ENCODE measurements at places on chromosomes 4 and X.

DNA sequence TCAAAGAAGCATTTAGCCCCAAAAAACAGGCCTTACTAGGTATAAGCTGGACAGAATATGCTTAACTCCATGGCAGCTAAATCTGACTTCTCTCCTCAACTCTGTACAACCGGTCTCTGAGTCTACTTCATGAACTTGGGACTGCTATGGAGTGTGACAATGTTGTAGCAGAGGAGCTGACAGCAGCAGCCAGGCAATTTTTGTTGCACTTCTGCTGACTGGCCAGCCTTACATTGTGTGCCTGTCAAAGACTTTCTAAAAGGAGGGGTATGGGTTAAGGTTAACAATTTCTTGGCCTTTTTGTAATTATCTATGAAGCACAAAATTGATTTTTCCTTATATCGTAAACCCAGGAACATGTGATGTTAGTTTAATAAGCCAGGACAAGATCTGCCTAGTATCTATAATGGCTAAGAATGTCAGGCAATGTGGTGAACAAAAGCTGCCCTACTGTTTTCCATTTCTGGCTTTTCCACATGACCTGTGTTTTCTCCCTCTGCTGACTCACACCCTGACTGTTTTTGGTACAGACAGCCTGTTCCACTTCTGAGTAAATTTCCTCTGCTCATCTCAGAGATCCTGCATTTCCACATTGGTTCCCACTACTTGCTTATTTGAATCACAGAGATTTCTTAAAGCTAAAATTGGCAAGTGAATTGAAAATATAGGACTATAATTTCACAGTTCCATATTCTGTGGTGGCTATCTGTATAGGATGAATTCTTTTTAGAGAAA, 9.3 kb downstream of the NOX1 start:
- no peak for DNase-seq

DNA sequence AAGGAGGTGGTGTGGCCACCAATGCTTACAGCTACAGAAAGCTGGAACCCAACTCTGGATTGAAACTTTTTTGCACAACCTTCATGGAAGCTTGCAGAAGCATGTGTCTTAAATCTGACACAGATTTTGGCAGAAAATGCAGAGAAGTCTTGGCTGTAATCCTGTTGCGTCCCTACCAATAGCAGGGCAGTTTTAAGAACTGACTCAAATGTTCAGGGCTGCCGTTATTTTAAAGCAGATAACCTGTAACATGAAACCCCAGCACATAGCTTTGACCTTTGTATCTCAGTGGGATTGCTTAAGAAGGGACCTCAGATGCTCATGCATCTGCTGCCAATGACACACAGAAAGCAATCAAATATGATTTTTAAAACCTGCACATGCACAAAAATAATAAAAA, at the start of gene VEGFD:
VEGFD (minus strand) TSS at position 110 of the 400 bp plus-strand sequence. CDS start 467 bp downstream, outside the sequence.
- DNase-seq = no peak

GRCh38 chr4:73576381-73576780, 43.9 kb downstream of the RASSF6 start:
- DNase-seq = no peak

DNA sequence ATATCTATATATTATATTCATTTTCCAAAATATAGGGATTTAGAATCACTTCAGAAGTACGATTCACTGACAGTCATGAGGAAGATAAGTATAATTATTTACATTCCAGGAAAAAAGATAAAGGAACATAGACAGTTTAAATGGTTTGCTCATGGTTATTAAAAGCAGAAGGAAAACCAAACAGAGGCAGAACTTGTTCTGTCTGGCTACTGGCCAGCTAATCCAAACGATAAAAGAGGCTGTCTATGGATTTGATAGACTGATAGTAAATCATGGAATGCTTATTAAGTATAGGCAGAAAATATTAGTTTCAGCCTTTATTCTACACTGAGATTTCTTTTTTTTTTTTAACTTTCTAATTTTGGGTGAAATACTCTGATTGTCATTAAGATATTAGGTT, 50.2 kb downstream of the RPGR start:
- no peak for DNase-seq

- DNase-seq = no peak
Measured at GRCh38 chrX:22912616-22913015, 87.1 kb upstream of the DDX53 start.

DNA sequence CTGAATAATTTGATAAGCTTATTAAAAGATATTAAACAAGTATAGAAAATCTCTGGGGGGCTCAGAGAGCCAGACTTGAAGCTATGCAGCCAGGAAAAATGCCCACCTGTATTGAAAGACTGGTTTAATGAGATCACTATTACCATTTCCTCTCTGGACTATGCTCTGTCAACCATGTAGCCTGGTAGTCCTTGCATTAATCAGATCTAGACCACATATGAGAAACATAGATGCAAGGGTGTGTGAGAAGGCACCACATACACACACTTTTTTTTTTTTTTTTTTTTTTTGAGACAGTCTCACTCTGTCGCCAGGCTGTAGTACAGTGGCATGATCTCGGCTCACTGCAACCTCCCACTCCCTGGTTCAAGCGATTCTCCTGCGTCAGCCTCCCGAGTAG, 75.9 kb upstream of the ATP8A1 start:
- DNase-seq = no peak

GRCh38 chrX:115560978-115561604, at the start of gene PLS3:
Gene PLS3 (plus strand): TSS chrX:115561174. CDS start chrX:115610251, 49,077 bp downstream.
- DNase-seq = no peak

DNA sequence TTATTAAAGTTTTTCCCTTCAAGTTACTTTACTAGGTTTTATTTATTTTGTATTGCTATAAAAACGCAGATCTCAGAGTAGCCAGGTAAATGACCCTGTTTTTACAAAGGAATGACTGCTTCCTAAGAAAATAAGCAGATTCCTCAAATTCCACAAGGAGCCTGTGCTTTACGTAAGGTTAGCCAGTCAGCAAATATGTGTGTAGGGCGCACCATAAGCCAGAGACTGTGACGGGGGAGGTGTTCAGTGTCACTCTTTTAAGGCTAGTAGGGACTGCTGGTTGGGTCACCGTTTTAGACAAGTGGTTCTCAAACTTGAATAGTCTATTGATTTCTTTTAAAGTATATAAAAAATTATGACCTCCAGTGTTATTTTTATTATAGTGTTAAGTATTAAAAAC, 119.9 kb downstream of the ANK2 start:
- DNase-seq = no peak

GRCh38 chr4:44869222-44869882, 143.0 kb upstream of the GNPDA2 start:
- DNase-seq = no peak

DNA sequence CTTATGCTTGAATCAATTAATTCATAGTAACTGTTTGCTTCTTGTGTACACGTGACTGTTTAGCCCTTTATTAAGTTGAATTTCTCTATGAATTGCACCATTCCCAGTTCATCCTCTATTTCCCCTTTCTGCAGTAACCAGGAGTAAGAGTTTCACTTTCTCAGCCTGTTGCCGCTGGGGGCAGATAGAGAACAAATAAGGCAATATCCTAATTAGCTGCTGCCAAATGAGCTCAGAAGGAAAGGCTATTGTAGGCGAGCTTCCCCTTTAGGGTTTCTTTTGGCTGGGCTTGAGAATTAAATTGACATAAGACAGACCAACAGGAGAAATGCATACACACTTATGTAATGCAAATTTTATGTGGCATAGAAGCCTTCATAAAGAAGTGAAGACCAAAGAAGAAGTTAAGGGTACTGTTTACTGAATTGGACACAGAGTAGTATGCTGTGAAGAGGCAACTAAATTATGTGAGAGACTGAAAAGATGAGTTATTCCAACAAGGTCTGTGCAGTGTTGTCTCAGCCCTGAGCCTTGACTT, 1594.7 kb downstream of the TECRL start:
- DNase-seq = no peak
